ENCODE measurements at places on chromosomes 5 and 9.
A peak's percentile ranks its signal among the peaks of the same experiment; 100 is the strongest.

DNA sequence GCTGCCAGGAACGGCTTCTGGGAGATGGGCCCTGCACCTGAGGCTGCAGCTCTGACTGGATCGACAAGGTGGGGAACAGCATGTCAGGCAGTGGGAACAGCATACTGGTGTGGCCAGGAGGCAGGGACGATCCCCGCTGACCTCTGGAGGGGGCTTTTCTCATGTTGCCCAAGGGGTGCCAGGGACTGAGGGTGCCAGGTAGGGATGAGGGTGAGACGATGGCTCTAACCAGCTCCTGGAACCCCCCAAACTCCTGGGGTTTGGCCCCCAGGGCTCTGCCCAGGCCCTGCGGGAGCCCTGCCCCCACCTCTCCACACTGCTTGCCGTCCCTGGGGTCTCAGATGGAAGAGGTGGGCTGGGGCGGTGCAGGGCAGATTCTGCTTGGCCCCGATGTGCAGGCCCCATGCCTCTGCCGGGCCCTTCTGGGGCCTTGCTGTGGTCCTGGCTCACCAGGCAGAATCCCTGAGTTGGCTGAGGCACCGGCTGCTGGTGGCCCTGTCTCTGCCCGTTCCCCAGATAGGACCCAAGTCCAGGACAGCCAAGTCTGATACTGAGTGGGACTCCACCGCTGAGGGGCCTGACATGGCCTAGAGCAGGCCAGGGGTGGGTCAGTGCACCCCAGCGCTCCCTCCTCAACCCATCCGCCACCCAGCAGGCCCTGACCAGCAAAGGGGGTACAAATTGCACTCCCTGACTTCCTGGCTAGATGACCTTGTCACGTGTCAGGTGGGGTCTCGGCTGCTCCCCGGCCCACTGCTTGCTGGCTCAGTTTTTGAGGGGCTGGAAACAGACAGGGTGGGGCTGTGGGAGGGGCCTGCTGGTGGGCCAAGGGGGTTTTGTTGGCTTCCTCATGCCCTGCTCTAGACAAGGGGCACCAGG, 28.4 kb upstream of the RNF130 start:
- DNase-seq: no peak

GRCh38 chr5:169808118-169808581, 171.1 kb downstream of the DOCK2 start:
- no peak for DNase-seq

- no peak for DNase-seq
These were observed 30.2 kb downstream of the CAPSL start for GRCh38 chr5:35908228-35908627.

- DNase-seq: no peak
These were observed 2.1 kb downstream of the ANKRD33B start for GRCh38 chr5:10565785-10566542.

GRCh38 chr5:56110646-56111403, 116.1 kb upstream of the IL6ST start:
- no peak for DNase-seq

DNA sequence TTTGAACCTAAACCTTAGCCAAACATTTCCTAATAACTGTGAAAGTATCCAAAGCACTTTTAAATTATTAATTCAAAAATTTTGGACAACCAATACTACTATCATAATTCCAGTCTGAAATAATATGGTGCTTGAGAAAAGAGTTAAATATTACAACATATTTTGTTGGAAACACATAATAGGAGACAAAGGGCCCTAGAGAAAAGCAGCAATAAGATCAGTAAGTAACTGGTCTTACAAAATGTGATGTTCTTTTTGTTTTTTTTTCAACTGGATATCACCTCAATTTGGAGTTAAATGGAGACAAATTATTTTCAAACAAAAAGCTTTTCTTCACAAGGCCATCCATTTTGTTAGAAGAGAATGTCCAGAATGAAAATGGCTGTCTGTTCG, 21.1 kb downstream of the SRFBP1 start:
- no peak for DNase-seq

DNA sequence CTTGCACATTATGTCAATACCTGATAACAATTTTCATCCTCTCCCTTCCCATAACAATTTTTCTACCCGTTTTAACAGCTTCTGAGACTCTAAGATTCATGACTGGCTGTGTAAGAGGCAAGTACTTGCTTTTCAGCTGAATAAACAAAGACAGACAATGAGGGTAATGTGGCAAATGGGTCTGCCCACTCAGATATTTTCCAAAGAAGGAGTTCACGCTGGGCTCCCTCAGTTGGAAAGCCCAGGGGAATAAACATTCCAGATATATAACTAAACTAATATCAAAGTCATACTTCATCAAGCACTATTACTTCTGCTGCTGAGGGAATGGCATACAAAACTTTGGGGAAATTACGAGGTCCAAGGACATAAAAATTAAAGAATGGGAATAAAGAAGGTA, 24.4 kb downstream of the MEGF9 start:
- no peak for DNase-seq

DNA sequence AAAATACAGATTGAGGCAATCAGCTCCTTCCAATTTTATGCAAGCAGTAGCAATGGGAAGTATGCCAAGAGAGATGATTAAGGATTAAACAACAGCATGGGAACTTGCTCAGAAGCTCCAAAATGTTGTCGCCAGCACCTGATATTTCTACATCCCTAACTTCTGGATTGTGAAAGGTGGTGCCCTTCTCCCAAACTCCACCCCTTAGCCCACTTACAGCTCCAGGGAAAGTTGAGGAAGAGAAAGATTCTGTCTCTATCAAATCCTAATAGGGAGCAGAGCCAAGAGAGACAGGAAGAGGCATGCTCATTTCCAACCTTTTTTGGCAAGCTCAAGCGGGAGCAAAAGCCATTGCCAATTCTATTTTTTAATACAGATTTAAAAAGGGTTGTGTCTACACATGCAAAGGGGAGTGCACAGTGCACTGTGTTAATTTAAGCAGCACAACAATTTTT, 92.4 kb upstream of the NR3C1 start:
- DNase-seq: no peak

GRCh38 chr5:147697380-147697779, 85.1 kb downstream of the JAKMIP2 start:
- no peak for DNase-seq

GRCh38 chr9:90078988-90079421, 474.2 kb downstream of the GADD45G start:
- no peak for DNase-seq

DNA sequence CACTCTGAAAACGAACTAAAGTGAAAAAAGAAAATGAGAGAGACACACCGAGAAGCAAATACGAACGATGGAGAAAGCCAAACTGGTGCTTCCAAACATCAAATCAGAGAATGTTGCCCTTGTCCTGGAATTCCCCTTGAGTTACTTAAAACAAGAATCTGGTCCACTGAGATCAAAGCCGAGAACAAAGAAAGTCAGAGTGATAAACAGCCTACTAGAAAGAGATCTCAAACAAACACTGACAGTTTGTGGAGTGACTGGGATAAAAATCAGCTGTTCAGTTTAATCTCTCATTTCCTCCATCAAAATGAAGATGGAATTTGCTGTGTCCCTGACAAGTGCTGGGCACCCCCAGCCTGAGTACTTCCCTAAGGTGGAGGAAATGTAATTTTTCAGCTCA, 582.6 kb downstream of the NR2F1-AS1 start:
- DNase-seq: no peak

GRCh38 chr9:112496074-112496722, 9.6 kb downstream of the KIAA1958 start:
- no peak for DNase-seq

GRCh38 chr5:106171708-106172107, 1499.0 kb downstream of the EFNA5 start:
- DNase-seq: no peak

DNA sequence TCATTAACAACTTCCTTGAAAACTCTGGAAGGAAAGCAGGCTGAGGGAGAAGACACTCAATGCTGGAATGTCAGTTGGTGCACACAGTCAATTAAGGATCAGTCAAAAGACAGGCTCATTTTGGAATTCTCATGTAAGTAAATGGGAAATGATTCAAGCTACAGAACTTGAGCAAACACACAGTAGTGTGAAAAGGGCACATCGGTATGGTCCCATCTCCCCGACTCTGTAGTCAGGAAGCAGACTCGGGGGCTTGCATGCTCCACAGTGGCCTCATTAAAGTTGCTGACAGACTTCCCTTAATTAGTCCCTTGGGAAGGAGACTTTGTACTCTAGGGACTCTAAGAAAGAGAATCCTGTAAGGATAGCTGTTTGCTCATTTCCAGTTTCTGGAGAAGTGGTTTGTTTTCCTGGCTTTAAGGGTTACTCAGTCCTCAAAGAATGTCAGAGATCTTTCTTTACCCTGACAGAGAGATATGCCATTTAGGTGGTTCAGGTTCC, 339.2 kb downstream of the ADAMTS6 start:
- DNase-seq: no peak

GRCh38 chr9:26723486-26723885, 169.1 kb downstream of the CAAP1 start:
- no peak for DNase-seq

DNA sequence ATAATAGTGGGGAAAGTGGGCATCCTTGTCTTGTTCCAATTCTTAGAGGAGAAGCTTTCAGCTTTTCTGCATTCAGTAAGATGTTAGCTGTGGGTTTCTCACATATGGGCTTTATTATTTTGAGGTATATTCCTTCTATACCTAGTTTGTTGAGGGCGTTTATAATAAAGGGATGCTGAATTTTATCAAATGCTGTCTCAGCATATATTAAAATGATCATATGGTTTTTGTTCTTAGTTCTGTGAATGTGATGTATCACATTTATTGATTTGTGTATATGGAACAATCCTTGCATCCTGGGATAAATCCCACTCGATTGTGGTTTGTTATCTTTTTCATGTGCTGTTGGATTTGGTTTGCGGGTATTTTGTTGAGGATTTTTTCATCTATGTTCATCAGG, 43.1 kb downstream of the FGD3 start:
- DNase-seq: no peak

DNA sequence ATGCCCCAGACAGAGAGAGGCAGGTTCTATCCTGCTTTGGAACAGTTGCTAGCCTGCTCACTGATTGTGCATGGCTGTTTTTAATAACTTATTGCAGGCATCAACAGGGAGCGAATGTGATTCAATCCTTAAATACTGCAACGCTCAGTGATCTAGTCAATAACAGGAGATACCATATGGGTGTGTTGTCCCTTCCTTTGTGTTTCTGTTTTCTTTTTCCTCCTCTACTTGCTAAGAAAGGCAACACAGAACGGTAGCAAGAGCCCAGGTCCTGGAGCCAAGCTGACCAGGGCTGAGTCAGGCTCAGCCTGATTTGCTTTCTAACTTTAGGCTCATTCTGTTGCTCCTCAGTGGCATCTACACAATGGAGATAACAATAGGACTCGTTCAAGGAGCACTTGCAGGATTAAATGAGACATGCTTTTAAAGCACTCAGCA, 98.6 kb upstream of the EQTN start:
- no peak for DNase-seq

GRCh38 chr5:55037046-55037771, 13.2 kb downstream of the GZMK start:
- DNase-seq: peak; percentile 63

GRCh38 chr9:88218726-88219125, 80.5 kb upstream of the SPATA31C2 start:
- DNase-seq: no peak

Measured in stimulated activated naive CD4-positive, alpha-beta T cell (primary cell).